ENCODE measurements at places on chromosomes 1 and 21.

DNA sequence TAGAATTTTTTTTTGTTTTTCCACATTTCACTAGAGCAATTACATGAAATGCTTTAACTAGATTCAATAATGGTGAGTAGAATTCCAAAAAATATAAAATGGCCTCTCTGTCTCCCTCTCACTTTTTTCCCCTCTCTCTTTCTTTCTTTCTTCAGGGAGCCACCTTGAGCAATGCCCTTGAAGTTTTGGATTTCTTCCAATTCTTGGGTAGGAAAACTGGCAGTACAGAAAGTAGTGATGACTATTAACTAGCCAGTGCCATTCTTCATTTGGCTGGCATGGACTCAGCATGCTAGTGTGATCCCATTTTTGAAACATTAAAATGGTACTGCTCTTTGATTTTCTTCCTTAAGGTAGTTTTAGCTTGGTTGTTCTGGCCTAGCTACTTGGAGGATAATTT lies 4.5 kb upstream of the FNBP1L start:
- no peak for DNase-seq

DNA sequence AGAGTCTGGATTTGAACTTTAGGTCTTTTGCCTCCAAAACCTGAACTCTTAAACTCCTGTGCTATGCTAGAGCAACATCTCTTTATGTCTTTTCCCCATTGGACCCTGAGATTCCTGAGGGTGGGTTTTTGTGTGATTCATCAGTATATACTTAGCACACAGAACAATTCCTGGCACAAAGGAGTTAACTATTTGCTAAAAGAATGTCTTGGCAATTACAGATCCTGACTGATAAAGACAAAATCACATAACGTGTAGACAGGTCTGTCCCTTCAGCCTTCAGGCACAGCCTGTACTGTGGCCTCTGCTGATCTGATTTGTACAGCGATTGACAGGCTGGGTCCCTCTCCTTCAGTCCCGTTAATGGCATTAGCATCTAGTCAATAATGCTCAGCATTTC lies 162.4 kb upstream of the BEND5 start:
- DNase-seq: no peak

DNA sequence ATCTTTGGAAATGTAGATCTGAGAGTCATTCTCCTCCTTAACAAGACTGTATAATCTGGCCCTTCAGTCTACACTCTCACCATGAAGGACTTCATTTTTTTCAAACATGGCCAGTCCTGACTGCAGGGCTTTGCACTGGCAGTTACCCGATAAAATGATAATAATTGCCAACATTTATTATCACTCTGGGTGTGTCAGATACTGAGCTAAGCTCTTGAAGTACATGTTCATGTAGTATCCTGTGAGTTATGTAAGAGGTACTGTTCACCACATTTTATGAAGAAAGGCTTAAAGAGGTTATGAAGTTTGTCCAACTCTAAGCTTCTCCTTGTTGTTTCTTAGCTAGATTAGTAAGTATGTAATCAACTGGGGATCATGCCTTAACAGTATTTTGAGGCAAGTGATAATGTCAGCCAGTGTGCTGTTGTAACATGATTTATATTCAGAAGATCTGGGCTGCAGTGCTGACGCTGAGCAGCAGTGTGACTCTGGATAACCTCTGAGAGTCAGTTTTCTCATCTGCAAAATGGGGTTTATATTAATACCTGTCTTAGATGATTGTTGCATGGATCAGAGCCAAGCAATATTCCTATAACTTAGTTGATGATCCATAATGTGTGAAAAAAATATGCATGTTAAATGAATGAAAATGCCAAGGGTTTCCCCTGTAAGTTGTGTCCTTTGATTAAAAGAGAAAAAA lies 42.1 kb upstream of the LEPR start:
- DNase-seq: no peak

- no peak for DNase-seq
Observed at GRCh38 chr1:176785791-176786190, 322.8 kb downstream of the PAPPA2 start.

DNA sequence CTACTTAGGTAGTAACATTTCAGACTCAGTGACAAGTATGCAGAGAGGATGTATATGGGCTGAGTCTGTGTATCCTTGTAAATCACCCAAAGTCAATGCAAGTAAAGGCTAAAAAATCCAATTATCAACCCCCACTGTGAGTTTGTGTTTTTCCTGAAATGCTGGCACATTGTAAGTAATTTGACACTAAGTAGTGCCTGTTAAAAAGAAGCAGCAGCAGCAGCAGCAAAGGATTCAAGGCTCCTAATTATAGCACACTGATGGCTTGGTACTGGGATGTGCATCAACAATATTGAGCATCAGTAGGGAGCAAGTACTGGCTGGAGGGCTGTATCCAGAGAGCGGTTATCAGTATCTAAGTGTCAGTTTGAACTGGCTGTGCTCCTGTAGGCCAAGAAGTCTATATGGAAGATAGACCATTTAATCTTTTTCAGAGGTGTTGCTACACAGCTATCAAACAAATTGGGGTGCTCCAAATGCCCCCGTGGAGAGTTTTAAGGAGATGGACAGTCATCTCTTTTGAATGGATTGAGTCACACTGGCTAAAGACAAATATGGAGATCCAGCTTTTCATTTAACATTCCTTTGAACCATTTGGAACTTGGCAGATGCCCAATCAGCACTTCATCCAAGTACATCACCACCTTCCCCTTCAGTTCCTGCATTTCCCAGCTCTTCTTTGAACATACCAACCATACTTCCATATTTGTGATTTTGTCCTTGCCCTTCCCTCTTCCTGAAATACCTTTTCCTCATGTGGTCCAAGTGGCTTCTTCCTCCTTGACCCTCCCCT lies 241.2 kb upstream of the ST6GALNAC5 start:
- no peak for DNase-seq
